Bone marrow (tissue), 2 donors: ENCODE measurements at places on chromosomes 3 and 15.

GRCh38 chr3:16906682-16907081, 21.9 kb downstream of the PLCL2 start:
- no peak for DNase-seq

DNA sequence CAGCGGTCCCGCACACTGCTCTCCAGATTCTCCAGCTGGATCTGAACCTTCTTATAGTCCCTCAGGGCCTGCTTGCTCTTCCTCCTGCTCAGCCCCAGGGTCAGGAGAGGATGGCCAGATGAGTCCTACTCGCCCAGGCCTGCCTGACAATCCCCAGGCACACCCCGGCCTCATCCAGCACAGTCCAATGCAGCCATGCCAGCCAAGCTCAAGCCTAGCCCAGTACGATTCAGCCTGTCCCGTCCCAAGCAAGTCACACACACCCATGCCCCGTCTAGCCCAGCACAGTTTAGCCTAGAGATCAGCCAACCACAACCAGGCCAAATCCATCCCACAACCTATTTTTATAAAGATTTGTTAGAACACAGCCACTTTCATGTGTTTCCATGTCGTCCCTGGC, 16.8 kb downstream of the PLXNB1 start:
- DNase-seq = no peak

DNA sequence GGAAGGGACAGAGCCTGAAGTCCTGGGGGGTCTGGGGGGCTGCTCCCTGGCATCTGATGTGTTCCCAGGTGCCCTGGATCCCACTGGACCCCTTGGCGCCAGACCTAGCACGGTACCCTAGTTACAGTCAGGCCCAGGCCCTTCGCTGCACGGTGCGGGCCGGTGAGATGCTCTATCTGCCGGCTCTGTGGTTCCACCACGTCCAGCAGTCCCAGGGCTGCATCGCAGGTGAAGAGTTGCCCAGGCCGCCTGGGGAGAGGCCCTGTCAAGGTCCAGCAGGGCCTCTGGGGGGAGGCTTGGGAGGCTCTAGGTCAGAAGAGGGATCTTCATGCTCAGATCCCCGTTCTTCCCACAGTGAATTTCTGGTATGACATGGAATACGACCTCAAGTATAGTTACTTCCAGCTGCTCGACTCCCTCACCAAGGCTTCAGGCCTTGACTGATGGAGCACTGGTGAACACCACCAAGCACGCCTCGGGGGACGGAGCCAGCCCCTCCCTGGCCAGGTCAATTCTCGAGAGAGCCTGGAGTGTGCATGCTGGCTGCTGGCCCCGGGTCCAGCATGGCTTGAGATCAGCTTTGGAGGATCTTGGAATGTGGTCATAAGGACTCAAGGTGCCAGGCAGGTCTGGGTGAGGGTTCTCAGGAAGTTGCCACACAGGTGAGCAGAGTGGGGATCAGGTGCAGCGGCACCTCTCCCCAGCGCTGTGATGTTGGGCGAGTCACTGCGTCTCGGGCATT, 1.8 kb upstream of the PLA2G4B start:
- DNase-seq = no peak

DNA sequence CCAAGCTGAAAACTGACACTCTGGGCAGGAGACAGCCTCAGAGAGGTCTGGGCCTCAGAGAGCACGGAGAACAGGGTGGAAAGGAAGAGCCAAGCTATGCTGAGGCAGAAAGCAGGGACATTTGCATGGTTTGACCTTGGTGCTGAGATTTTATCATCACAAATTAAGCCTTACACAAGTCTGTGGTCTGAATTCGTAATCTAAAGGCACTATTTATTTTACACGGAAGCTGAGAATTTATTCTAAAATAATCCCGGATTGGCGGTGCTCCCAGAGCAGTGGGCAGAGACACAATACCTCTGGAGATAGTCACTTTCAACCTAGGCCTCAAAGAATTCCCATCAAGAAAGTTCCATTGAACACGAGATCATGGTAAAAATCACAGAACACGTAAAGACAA, 47.5 kb downstream of the CFAP92 start:
- DNase-seq = no peak

DNA sequence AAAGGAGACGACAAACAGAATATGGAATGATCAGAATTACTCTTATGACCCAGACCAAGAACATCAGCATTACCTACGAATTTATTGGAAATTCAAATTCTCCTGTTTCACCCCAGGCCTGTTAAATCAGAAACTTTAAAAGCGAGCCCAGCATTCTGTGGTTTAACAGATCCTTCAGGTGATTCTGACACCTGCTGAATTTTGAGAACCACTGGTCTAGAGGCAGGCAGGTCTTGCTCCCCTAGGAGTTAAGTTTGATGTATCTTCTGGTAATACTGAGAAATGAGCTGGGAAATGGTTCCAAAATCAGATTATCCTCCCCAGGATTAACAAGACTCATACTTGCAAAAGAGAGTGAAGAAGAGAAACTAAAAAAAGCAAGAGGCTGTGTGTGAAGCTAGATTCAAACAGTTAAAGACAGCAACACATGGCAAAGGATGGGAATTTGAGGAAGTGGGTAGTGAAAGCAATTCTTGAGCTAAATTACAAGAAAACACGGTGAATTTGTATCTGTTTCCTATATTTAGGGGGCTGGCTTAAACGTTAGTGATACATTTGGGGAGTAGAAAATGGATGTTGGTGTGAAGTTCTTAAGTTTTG, 66.0 kb downstream of the FLNB start:
- DNase-seq = no peak

GRCh38 chr15:57345584-57345983, 30.7 kb upstream of the CGNL1 start:
- no peak for DNase-seq

DNA sequence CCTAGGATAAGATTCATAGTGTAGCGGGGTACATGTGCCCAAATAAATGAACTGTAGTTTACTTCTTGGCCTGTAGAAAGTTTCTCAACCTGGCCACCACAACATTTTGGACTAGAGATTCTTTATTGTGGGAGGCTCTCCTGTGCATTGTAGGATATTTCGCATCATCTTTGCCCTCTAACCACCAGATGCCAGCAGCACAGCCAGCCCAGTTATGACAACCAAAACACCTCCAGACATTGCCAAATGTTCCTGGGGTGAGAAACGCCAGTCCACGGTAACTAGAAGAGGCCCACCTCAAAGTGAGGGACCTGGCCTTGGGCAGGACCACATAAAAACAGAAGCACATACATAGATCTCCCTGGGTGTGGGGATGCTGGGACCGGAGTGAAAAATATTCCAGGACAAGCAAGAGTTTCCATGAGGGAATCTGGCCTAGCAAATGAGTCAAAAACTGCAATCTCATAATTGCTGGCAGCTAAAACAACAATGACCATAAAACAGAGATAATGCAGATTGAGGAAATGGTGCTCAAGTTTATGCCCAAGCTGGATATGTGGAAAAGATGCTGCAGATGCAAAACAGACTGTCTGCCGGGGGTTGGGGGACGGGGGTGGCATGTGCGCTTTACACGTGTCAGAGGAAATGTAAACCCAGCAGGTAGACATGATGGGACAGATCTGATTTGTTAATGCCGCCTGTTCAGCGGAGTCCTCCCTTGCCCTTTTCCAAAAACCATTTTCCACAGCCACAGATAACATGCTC, 39.7 kb downstream of the ARHGEF3 start:
- no peak for DNase-seq
